H54 (cell line): ENCODE measurements at places on chromosomes 6 and 20.

GRCh38 chr6:25442898-25443297 lies 163.7 kb downstream of the CARMIL1 start:
- DNase-seq: no peak

DNA sequence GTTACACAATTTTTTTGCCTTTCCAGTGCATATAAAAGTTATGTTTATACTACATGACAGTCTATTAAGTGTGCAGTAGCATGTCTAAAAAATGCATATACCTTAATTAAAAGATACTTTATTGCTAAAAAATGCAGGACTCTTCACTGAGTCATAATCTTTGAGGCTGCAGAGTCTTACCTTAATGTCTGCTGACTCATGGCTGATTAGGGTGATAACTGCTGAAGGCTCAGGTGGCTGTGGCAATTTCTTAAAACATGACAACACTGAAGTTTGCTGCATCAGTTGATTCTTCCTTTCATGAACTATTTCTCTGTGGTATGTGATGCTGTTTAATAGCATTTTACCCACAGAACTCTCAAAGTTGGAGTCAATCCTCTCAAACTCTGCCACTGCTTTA lies 19.1 kb downstream of the ZSCAN23 start:
- DNase-seq: no peak

GRCh38 chr6:119801056-119801455 lies 451.5 kb upstream of the MAN1A1 start:
- DNase-seq: no peak

DNA sequence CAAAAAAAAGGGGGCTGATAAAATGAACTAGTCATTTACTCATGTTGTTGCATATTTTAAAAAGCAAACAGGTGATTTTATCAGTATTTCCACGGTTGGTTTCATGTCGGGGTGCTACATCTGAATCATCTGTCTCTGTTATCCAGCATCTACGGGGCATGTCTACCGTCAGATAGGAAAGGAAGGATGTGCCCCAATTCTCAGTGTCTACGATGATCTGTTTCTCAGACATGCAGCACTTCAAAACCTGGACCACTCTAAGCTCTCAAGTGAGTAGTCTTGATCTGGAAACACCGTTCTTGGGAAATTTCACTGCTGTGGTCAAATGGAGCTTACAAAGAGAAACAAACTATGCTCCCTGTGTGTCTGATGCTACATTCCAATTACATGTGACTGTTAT lies 240.3 kb upstream of the TAB2 start:
- no peak for DNase-seq

DNA sequence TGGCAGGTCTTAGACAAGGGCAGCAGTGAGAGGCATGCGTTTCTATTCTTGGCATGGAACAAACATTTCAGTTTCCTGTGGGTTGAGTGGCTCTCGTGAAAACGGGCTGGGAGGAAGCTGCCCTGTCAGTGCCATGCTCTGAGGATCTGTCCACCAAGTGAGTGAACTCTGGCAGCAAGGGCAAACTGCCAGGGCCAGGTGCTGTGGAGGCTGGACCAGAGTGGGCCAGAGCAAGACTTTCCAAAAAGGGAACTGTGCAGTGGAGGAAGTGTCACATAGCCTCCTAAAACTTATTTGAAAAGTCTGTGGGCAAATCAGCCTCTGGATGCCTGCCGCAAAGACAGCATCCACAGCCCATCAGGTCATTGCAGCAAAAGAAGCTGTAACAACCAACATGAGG lies 44.2 kb upstream of the TAB2 start:
- no peak for DNase-seq

DNA sequence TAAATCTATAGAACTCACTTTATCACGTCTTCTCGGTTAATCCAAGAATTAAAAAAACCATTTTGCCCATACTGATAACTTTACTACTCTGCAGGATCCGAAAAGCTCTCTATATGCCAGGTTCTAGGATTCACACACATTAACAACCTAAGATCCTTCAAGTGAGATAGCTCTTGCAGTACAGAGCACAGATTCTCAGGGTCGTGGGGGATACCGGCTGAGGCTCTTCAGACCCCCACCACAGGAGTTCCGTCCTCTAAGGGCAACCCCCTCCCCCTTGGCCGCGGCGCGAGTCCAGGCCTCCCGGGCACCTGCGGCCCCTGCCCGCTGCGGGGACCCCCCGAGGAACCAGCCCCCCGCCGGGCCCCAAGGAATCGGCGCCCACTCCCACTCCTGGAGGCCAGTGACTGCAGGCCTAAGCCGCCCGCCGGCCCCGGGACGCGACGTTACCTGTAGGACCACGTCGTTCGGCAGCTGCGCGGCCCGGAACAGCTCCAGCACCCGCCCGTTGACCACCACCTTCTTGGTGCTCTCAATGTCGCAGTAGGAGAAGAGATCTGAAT lies 892 bp downstream of the REPS1 start:
- no peak for DNase-seq

GRCh38 chr6:51608932-51609331 lies 478.5 kb downstream of the PKHD1 start:
- no peak for DNase-seq

GRCh38 chr6:88376197-88376596 lies 210.1 kb upstream of the CNR1 start:
- DNase-seq: no peak

GRCh38 chr6:168358842-168359420 lies 39.4 kb upstream of the DACT2 start:
- no peak for DNase-seq

GRCh38 chr20:36628076-36628475 lies 17.9 kb downstream of the SLA2 start:
- no peak for DNase-seq

GRCh38 chr20:63176034-63176426 lies 39.9 kb downstream of the YTHDF1 start:
- DNase-seq: no peak

DNA sequence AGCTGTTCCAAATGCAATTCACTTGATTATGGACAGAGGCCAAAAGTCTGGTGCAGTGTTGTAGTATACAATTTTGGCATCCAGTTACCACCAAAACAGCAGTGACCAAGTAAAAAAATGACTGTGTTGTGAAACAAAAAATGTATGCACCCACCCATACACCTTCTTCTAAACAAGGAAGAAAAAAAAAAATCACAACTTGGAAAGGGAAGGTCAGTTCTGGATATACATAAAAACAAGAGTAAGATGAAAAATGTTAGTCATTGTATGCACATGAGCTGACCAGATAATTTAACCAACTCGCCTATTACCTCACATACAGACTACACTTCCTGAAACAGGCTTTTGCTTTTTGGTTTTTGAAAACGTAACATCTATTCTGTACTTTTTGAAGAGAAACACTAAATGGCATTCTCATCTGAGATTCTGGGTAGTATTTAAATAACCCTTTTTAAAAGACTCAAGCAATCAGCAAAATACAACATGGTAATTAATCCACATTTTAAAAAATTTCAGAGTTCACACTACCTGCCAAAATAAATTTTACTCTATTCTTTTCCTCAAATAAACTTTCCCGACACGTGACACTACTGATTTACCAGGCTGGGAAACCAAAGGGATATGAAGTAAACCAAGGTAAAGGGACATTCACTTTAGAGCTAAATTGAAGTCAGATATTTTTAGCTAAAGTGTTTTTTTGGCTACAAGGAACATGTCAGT lies 141.6 kb upstream of the SHLD1 start:
- DNase-seq: no peak

- DNase-seq: no peak
Observed at GRCh38 chr6:139627091-139627490, 252.6 kb upstream of the CITED2 start.

DNA sequence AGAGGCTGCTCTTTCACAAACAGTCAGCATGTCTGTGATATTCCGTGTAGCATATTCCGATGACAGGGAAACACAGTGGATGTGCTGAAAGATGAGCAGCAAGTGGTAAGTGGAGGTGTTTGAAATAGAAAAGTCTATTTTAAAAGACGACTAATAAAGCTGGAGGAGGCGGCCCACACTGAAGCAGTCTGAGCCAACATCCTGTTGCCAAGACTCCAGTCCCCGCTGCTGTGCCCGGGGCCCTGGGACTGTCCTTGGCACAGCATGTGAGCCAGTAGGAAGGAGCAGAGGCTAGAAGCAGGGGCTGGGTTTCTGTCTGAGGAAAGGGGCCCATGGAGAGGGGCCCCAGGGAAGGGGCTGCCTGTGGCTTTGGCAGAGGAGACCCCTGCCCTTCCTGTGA lies 351.5 kb upstream of the CHD6 start:
- no peak for DNase-seq

DNA sequence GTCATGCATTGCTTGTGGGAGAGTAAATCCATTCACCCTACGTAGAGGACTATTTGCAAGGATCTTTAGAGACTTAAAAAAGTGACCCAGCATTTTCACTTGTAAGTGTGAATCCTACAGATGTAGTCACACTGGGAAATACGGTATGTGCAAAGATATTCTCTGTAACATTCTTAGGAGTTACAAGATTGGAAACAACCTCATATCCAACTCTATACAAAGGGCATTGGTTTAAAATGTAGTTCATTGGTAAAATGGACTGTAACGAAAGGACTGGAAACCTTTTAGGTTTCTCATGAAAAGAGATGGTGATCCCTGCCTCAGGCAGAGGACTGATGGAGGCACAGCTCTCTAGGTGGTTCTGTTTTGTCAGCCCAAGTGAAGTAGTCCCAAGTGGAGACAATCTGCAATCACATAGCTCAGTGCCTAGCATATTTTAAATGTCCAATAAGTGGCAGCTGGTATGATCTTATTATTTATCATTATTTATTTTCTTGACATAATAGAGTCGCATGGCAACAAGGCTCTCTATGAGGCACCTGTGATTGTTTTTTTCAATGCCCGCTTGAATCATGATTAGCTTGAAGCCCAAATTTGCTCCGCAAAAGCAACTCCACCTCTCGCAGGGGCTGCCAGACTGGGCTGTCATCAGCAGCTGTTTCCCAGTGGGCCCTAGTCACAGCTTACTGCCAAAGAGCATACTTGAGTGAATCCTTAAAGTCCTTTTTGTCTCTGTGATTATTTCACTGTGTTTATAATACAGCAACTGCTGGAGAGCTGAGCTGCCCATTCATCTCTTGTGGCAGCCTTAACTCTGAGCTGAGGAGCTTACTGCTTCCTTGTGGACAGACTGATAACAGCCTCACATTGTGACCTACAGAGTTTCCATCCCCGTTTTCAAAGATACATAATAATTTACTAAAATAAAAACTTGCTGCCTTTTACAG lies 19.8 kb upstream of the ENPP1 start:
- DNase-seq: no peak

GRCh38 chr20:32364554-32365208 lies 6.5 kb downstream of the ASXL1 start:
- DNase-seq: no peak

DNA sequence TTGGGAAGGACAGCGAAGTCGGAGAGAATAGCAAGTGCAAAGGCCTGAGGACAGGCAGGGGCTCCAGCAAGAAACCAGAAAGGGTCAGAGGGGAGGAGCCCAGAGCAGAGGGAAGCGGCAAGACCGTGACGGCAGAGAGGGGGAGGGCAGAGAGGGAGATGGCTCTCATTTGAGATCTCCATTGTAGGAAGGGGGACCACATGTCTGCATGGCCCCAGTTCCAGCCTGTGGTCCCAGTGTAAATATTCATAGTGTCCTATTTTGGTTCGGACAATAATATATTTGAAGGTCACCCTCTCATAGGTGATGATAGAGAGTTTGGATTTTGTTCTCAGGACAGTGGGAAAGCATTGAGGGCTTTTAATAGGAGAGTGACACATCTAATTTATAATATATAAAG lies 231.1 kb upstream of the RNF24 start:
- DNase-seq: no peak

GRCh38 chr6:54910431-54910884 lies 63.9 kb downstream of the FAM83B start:
- no peak for DNase-seq
